Stimulated activated CD4-positive, alpha-beta T cell treated with anti-CD3 and anti-CD28 coated beads, Interleukin-4, amount 100 ng/mL, for 1 hour (primary cell): ENCODE measurements at places on chromosomes 6 and 20.

DNA sequence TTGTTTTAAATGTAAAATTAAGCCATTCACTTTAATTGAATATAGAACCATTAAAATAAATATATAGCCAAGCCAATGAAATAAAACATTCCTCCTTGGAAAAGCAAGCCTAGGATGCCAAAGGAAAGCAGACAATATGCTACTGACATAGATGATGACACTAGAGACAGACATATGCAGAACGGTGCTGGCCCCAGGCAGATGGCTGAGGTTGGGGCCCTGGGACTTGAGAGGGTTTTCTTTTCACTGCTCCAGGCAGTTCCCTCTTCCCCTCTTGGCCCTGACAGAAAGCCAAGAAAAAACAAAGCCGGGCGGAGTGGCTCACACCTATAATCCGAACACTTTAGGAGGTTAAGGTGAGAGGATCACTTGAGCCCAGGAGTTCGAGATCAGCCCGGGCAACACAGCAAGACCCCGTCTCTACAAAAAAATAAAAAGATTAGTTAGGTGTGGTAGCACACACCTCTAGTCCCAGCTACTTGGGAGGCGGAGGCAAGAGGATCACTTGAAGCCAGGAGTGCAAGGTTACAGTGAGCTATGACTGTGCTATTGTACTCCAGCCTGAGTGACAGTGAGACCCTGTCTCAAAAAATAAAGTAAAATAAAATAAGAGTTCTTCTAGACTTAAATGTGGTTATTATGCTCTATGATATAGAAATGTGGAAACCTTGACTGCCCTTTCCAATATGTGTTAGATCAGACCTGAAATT, 31.2 kb downstream of the FASTKD5 start:
- no peak for DNase-seq

GRCh38 chr6:108242259-108242658, 18.6 kb downstream of the SNX3 start:
- no peak for DNase-seq

GRCh38 chr6:79571030-79571367, 33.8 kb upstream of the LCA5 start:
- no peak for DNase-seq

DNA sequence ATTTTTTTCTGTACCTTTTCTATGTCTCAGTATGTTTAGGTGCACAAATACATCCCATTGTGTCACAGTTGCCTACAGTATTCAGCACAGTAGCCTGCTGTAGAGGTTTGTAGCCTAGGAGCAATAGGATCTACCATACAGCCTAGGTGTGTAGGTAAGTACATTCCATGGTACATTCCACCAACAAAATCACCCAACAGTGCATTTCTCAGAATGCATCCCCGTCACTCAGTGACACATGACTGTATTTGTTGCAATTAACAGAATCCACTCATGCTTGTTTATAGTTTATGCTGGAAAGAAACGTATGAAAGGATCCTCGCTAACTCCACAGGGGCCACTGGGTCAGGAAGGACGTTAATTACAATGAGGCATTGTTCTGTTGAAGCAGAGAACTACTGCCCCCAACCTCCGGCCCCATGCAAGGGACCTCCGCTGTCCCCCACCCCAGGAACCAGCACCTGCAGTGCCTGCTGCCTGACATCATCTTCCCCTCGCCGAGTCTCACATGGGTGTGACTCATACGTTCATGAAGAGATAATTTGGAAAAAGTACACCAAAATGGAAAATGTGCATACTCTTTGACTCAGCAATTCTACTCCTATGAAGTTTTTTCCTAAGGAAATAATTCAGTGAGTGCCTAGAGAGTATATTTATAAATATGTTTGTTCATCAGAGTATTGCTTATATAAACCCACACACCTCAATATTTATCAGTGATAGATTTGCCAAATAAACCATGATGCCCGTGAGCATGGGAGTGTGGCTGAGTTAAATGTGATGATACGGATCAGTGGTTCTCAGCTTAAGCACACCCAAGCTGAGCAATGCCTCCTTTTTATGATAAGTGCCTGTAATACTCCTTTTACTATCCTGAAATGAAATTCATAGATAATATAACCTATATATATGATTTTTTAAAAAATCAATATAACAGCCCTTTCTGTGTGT, 156.4 kb upstream of the ECI2 start:
- DNase-seq: no peak

- DNase-seq: no peak
Measured at GRCh38 chr6:43146709-43147688, 24.1 kb upstream of the SRF start.

GRCh38 chr6:37459981-37460800, 27.2 kb downstream of the CMTR1 start:
- no peak for DNase-seq

DNA sequence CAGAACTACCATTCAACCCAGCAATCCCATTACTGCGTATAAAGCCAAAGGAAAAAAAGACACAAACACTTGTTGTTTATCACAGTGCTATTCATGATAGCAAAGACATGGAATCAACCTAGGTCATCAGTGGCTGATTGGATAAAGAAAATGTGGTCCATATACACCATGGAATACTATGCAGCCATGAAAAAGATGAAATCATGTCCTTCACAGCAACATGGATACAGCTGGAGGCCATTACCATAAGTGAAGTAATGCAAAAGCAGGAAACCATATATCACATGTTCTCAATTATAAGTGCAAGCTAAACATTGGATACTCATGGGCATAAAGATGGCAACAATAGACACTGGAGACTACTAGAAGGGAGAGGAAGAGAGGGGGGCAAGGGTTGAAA, 299.6 kb downstream of the ADGRG6 start:
- DNase-seq: no peak
